ENCODE measurements at places on chromosomes 3 and 15. TPM values are rescaled to one million over a fixed set of nuclear protein-coding genes. Genes with fewer than 3 reads are reported as not detected.

The KCNAB1 gene
- 17.0 TPM for polyA plus RNA-seq

The PRKCD gene
- polyA plus RNA-seq: not detected

The FAM3D gene
- polyA plus RNA-seq: not detected

The WDR82 gene
- 163 TPM for polyA plus RNA-seq

The IGF2BP2 gene
- polyA plus RNA-seq: 46.6 TPM

The GFM1 gene
- polyA plus RNA-seq: 46.8 TPM

The TYRO3 gene
- 11.6 TPM for polyA plus RNA-seq
